Stimulated activated CD8-positive, alpha-beta memory T cell treated with anti-CD3 and anti-CD28 coated beads, Interleukin-7, amount 100 ng/mL, for 48 hours (primary cell): ENCODE measurements at places on chromosomes 11 and 22.

- DNase-seq = no peak
Measured at GRCh38 chr11:64892411-64892831, 14.0 kb upstream of the EHD1 start.

GRCh38 chr11:91872243-91872642, 352.4 kb upstream of the FAT3 start:
- no peak for DNase-seq

- DNase-seq = no peak
Measured at GRCh38 chr11:34850334-34850733, 65.8 kb downstream of the APIP start.

GRCh38 chr11:78708388-78708787, 133.7 kb upstream of the NARS2 start:
- no peak for DNase-seq

DNA sequence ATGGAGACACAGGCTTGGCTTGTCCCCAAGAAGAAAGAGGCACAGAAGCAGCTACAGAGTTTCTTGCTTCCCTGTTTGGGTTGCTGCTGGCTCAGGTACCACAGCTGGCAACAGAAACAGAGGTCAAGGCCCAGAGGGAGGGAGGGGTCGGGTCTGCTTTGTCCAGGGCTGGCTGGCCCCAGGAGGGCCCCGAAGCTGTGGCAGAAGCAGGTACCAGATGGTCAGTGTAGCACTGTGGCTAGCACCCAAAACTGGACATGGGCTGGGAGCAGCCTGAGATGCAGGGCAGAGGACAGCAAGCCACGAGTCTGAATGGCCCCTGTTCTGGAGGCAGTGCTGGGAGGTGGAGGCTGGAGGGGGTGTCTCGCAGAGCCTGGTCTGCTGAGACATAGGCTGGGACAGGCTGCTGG, 52.3 kb upstream of the CCDC188 start:
- no peak for DNase-seq

DNA sequence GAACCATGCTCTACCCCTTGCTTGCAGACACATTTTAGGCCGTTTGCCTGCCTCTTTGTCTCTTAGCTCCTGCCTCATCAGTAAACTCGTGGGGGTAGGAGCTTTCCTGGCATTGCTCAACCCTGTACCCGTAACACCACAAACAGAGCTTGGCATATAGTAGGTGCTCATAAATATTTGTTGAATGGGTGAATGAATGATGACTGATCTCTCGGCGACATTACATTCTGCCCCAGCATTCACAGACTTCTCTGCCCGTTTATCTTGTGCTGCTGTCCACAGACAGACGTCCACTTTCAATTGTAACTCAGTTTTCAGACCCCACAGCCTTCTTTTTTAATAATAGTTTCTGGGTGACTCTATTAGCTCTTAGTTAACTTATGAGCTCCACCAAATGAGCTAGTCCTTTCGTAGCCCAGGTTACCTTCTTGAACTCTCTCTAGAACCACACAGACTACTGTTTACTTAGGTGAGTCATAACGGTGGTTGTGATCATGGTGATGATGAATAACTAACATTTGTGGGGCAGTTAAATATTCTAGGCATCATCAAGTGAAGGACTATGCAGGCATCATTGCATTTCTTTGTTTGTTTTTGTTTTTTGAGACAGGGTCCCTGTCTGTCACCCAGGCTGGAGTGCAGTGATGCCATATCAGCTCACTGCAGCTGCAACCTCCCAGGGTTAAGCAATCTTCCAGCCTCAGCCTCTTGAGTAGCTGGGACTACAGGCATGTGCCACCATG, 188.4 kb downstream of the ADAMTS15 start:
- no peak for DNase-seq

- no peak for DNase-seq
Measured at GRCh38 chr11:134250675-134251074, 2.5 kb downstream of the THYN1 start.

GRCh38 chr11:111871693-111872161, 346 bp upstream of the ALG9 start:
- no peak for DNase-seq

DNA sequence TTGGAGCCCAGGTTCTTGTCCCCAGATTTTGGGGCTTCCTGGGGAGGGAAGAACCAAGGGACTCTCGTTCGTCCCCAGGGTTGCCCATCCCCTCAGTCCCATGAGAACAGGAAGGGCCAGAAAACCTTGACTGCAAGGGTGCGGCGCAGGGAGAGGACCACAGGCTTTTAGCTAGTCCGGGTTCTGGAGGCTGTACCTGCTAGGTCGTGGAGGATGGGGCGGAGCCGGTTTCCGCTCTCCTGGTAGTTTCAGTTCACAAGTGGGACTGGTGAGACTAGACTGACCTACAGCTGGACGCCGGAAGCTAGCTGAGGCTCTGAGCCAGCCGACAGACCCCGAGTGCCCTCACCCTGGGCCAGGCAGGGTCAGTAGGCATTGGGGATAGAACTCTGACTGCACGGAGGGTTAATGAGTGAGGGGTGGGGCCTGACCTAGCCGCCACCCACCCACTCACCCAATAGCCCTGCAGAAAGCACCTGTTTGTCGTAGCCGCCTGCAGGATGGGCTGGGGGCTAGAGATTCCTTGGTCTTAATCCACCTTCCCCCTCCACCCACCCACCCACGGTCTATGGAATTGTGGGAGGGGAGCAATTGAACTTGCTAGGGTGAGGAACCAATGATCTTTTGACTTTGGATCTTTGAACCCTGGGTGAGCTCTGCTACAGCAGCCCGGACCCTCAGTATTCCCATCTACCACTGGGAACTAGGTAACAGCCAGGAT, 1.5 kb downstream of the MAFF start:
- no peak for DNase-seq
